ENCODE measurements at places on chromosomes 4 and X.

- no peak for DNase-seq
Observed at GRCh38 chr4:91171217-91171616, 1044.0 kb downstream of the CCSER1 start.

DNA sequence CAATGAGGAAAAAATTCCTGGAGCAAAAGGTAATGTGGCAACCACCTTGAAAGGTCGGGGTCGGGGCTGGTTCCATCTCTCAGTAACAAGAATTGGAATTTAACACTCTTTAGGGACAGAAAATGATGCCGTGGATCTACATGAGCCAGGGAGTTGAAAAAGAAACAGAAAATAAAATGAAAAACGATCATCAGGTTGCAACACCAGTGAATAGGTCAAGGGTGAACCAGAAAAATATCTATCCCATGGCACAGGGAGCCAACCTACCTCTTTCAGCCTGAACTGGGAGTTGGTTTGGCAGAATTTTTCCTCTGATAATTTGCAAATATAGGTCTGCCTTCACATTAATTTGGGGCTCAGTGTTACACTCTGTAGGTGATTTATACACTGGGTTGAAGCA is 93.7 kb downstream of the C4orf33 start:
- DNase-seq: no peak

- DNase-seq: no peak
Observed at GRCh38 chr4:107009196-107009968, 26.7 kb downstream of the DKK2 start.

DNA sequence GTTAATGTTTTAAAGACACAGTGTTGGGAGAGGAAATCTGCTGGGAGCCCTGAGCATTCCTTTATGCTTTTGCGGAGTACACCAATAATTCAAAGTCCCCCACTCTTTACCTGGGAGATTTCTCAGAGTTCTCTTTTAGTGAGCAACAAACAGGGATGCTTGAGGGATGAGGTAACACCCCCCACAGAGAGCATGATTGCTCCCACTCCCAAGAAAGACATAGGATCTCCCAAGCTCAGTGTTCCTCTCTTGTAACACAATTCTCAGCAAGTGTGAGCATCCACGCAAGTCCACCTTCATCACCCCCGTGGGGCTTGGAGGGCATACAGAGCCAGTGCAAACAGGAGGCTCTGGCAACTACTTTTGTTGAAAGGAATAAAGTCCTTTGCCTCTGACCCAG is 36.1 kb downstream of the GSPT2 start:
- no peak for DNase-seq

- no peak for DNase-seq
Observed at GRCh38 chrX:121221322-121221977, 174.0 kb downstream of the GLUD2 start.

DNA sequence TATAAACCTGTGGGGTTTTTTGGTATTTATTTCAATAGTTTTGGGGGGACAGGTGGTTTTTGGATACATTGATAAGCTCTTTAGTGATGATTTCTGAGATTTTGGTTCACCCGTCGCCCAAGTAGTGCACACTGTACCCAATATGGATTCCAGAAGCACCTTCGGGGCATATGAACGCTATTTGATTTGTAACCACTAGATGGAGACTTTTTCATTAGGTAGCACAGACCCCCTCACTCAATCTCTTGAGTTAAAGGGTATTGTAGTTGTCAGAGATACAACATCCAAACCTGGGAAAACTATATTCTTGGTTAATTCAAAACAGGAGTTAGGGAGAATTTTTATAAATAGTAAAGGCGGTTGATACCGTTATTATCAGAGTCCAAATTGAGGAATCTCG is 79.8 kb downstream of the SPANXN3 start:
- no peak for DNase-seq

DNA sequence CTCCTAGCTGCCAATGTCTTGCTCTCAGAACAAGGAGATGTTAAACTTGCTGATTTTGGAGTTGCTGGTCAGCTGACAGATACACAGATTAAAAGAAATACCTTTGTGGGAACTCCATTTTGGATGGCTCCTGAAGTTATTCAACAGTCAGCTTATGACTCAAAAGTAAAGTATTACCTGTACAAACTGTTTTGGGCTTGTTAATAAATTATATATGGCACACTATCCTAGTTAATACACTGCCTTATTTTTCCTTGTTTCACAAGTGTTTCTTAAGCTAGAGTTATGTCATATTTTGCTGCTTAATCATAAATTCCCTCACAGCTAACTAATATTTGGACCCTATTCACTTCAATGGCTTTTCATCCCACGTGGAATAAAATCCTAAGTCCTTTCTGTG is 45.3 kb downstream of the STK26 start:
- DNase-seq: no peak

- DNase-seq: no peak
Observed at GRCh38 chr4:43126595-43126994, 234.1 kb downstream of the GRXCR1 start.

- DNase-seq: no peak
Observed at GRCh38 chr4:95798727-95799126, 41.2 kb upstream of the PDHA2 start.

Data from pancreas (tissue), 10 donors.